Small intestine (tissue), 16 donors: ENCODE measurements at places on chromosomes 2 and 18. TPM values are rescaled to one million over a fixed set of nuclear protein-coding genes. Genes with fewer than 3 reads are reported as not detected.
A peak's percentile ranks its signal among the peaks of the same experiment; 100 is the strongest.

GRCh38 chr2:7984693-7985353, 697.0 kb upstream of the ID2 start:
- no peak overlapping the region for H3K27ac ChIP-seq
- no peaks in the 10 kb centered on the region for H3K27me3 ChIP-seq
- no peak for DNase-seq
- H3K4me1 ChIP-seq = no peaks in the 10 kb centered on the region

DNA sequence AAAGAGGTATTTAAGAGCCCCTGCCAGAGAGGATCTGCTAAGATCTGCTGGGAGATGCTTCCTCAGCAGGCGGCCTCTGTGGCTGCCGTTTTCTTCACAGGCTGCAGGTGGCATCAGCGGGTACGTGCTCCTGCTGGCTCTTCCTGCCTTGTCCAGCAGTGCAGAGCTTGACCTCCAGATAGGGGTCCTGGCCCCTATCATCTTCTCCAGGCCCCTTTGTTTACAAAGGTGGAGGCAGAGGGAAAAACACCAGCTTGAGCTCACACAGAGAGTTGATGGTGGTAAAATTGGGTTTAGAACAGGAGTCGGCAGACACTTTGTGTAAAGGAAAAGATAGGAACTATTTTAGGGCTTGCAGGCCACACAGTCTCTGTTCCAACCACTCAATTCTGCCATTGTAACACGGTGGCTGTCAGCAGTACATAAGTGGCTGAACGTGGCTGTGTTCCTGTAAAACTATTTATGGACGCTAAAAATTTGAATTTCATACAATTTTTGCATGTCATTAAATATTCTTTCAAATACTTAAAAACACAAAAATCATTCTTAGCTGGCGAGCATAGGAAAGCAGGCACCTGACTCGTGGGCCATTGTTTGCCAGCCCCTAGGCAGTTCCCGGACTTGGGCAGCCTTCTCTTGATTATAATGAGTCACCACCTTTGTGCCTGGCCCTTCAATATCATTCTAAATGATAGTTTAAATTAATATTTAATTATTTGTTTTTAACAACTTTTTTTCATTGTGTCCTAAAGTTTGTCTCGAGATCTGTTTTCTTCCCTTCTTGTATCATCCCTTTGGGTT, 98.2 kb upstream of the B3GNT7 start:
- no peaks in the 10 kb centered on the region for H3K4me1 ChIP-seq
- no peaks in the 10 kb centered on the region for H3K27me3 ChIP-seq
- H3K27ac ChIP-seq = no peak overlapping the region

DNA sequence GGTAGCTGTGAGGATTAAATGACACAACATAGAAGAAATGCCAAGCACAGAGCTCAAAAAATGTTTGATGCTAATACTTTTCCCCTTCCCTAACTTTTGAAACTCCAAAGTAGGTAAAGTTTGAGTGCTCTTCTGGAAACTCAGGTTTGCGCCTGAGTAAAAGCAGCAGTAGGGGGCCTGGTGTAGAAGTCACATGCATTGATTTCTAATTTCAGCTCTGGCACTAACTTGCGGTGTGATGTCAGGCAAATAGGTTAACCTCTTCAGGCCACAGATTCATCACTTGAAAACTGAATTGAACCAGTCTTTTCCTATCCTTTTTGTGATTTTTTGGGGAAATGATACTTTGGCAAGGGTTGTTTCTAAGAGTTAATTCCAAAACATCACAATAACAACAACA, 27.2 kb downstream of the LHCGR start:
- no peaks in the 10 kb centered on the region for H3K36me3 ChIP-seq
- H3K4me3 ChIP-seq = no peak overlapping the region
- no peak overlapping the region for H3K27ac ChIP-seq

DNA sequence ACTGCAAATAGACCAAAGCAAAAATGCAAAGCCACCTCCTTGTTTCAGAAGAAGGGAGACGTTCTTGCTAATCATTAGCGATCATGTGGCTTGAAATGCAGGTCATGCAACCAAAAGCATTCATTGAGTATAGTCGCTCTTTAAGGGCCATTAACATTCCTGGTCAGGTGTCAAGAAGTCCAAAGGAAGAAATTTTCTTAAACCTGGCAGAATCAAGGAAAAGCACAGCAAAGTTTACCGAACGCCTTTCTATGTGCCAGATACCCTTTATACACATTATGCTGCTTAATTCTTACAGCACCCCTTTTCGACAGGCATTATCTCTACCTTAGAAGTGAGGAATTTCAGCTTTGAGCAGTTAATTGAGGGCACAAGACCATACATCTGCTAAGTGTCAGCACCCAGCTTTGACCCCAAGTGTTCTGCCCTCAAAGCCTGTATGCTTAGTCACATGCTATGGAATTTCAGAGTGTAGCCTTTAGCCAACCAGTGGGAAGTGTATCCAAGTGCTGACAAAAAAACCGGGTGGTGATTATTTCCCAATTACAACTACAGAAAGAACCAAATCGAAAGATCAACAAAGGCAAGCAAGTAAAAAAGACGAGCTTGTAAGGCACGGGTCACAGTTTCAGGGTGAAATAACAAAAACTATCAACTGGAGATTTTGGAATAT, 70.8 kb downstream of the EPHA4 start:
- H3K4me3 ChIP-seq = no peak overlapping the region
- no peaks in the 10 kb centered on the region for H3K36me3 ChIP-seq
- no peak for DNase-seq
- H3K27ac ChIP-seq = no peak overlapping the region
- H3K4me1 ChIP-seq = no peaks in the 10 kb centered on the region

DNA sequence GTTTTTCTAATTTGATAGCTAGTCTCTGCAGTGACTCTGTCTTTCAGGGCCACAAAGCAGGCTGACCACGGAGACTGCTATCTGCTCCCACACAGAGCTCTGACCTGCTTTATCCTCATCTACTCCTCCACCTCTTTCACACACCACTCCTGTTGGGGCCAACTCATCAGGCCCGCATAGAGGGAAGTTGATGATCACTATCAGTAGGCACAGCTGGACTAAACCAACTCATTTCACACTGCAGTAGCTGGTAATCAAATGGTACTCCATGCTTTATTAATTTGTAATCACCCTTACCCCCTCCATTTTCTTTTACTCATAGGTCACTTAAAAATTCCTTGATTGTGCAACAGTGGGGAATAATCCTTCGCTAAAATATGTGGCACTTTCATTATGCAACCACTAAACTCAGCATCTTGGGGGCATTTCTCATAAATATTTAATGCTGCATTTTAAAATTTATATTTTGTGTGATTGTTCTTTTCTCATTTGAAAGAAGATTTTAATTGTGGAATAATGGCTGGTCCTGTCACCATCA, 249.8 kb upstream of the GCFC2 start:
- no peak overlapping the region for H3K4me3 ChIP-seq
- no peak overlapping the region for H3K27ac ChIP-seq
- H3K4me1 ChIP-seq = no peaks in the 10 kb centered on the region
- no peaks in the 10 kb centered on the region for H3K27me3 ChIP-seq

DNA sequence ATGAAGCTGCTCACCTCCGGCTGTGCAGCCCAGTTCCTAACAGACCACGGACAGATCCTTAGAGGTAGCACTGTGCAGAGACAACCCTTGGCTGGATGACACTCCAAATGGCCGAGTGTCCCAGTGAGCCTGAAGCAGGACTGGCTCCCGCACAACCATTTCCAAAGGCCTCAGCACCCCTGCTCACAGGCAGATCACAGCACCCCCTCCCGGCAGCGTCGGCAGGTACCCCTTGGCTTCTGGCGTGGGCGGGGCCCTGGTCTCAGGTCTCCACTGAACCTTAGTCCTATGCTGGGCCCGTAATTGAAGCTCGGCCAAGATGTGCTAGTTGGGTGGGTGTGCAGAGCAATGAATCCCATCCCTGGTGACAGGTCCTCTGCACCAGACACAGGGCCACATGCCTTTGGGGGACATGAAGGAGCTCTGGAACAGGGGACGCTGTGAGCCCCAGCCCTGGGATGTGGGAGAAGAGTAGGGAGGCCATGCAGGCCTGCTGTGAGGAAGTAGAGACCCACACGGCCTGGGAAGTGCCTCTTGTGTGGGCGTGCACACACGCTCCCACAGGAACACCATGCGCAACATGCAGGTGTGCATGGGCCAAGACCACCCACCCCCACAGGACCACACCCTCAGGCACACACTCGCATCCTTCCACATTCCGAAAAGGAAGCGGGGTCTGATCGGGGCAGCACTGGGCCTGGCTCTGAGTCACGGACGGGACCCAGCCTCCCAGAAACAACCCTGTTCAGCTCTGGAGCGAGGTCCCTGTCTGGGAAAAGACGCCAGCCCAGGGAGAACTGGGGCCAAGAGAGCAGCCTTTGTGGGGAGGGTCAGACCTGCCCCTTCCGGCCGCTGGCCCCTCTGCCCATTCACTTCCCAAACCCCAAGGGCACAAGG, 2.8 kb downstream of the DUSP2 start:
- H3K27ac ChIP-seq = no peak overlapping the region
- DNase-seq = no peak
- no peaks in the 10 kb centered on the region for H3K4me1 ChIP-seq
- no peak overlapping the region for H3K4me3 ChIP-seq

DNA sequence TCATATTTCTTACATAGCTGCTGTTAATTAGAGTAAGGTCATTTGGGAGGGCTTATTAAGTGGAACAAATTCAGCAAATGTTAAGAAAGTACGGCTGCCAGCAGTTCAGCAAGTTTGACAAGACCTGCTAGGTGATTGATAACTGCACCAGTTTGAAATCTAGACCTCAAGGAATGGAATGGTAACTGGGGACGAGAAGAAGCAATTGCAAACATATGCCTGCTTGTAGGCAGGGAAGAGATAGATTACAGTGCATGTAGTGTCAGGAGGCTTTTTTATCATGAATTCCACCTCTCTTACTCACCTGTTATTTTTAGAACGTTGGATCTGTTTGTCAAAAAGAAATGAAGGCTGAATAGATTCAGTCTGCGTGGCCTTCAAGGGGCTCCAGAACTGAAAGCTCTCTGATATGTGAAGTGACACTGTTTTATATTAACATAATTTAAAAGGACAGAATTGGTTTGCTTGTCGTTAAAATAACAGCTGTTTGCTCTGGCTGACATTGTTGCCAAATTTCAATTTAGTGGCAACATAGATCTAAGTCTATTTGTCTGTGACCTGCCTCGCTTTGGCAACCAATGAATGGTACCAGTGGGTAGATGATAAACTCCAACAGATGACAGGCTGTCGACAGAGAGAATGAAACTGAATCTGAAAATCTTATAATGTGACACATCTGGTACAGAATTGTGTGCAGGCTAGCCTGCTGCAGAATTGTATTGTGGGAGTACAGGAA, 199.3 kb downstream of the ZNF407 start:
- H3K4me1 ChIP-seq = no peaks in the 10 kb centered on the region
- H3K4me3 ChIP-seq = no peak overlapping the region
- no peaks in the 10 kb centered on the region for H3K36me3 ChIP-seq
- DNase-seq = no peak

- H3K27me3 ChIP-seq = no peaks in the 10 kb centered on the region
- no peaks in the 10 kb centered on the region for H3K36me3 ChIP-seq
- no peak for DNase-seq
- H3K4me1 ChIP-seq = no peaks in the 10 kb centered on the region
- H3K27ac ChIP-seq = peak overlapping the region; percentile 32
Measured at GRCh38 chr2:233565685-233566140, 869 bp downstream of the USP40 start.

- H3K27ac ChIP-seq = no peak overlapping the region
- no peaks in the 10 kb centered on the region for H3K36me3 ChIP-seq
- no peaks in the 10 kb centered on the region for H3K27me3 ChIP-seq
- DNase-seq = no peak
- no peak overlapping the region for H3K4me3 ChIP-seq
Measured at GRCh38 chr2:144156736-144157640, 362.9 kb downstream of the ZEB2 start.

DNA sequence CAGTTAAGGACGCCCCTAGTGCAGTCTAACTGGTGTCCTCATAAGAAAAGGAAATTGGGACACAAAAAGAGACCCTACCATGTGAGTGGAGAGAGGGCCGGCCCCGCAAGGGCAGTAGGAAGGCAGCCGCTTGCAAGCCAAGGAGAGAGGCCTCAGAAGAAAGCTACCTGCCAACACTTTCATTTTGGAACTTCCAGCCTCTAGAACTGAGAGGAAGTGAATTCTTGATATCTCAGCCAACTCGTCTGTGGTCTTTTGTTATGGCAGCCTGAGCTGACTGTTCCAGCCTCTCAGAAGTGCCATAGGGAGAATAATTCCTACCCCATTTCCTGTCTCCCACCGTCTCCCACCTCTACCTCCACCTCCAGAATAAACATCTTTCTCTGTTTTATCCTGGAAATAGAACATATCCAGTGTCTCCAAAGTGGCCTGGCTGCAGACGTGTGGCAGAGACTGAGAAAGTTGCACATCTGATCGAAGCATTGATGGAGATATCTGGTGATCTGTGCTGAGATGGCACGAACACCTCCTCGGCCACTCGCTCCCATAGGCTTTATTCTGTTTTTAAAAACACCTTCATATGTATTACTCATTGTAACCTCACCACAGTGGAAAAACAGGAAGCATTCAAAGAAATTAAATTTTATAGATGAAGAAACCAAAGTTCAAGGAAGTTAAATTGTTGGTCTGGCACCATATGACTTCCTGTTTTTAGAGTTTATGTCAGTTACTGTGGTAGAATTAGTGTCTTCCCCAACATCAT, 39.5 kb upstream of the MARCO start:
- H3K27ac ChIP-seq = no peak overlapping the region
- no peaks in the 10 kb centered on the region for H3K4me1 ChIP-seq
- H3K4me3 ChIP-seq = no peak overlapping the region
- no peaks in the 10 kb centered on the region for H3K27me3 ChIP-seq
- DNase-seq = peak; percentile 29

Gene EPHA4
- not detected for polyA plus RNA-seq

Gene SKOR2
- polyA plus RNA-seq = not detected

Gene GAD1
- 0.07 TPM for polyA plus RNA-seq

Gene SERPINB7
- not detected for polyA plus RNA-seq

Gene GRP
- not detected for polyA plus RNA-seq

Gene PTCD3
- 28.4 TPM for polyA plus RNA-seq

Gene LDAH
- 32.1 TPM for polyA plus RNA-seq

Gene ZNF512
- polyA plus RNA-seq = 34.3 TPM

Gene NDC80
- polyA plus RNA-seq = 0.89 TPM
